Stimulated activated CD4-positive, alpha-beta T cell treated with anti-CD3 and anti-CD28 coated beads, TNF-alpha, amount 100 ng/mL, for 48 hours (primary cell): ENCODE measurements at places on chromosomes 2 and 18.

GRCh38 chr2:47336259-47337238 lies 66.4 kb upstream of the MSH2 start:
- no peak for DNase-seq

GRCh38 chr2:139201516-139201915 lies 421.3 kb upstream of the NXPH2 start:
- DNase-seq: no peak

DNA sequence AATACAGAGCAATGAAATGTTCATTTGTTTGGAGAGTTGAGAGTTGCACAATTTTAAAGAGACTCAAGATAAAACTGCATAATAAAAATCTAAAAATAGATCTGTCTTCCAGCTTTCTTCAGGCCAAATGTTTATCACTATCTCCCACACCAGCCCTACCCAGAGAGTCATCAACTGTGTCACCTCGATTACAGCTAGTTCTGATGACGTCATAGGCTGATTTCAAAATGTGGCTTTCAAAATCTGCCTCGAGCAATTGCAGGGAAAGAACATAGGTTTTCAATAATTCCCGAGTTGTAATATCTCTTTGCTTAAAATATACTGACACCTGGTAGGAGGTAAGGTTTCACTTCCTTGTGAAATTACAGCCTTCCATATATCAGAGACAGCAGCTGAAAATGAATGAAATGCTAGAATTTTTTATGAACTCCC lies 677.6 kb upstream of the ID2 start:
- DNase-seq: no peak

- no peak for DNase-seq
These were observed 60.8 kb downstream of the LIMS1 start for GRCh38 chr2:108594982-108595464.

DNA sequence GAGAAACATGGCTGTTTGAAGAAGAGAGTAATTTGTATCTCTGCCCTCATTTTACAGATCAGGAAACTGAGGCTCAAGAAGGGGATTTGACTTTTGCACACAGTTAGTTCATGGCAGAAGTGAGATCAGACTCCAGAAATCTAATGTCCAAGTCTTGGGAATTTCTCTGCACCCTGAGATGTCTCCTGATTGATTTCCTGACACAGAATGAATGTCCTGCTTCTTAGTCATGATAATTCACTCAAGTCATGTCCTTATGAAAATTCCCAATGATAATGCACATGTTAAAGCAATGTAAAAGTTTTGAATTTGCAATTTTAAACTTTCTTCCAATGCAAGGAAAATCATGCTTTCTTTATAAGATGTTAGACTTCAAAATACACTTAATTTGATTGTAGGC lies 105.9 kb downstream of the ACKR3 start:
- no peak for DNase-seq

DNA sequence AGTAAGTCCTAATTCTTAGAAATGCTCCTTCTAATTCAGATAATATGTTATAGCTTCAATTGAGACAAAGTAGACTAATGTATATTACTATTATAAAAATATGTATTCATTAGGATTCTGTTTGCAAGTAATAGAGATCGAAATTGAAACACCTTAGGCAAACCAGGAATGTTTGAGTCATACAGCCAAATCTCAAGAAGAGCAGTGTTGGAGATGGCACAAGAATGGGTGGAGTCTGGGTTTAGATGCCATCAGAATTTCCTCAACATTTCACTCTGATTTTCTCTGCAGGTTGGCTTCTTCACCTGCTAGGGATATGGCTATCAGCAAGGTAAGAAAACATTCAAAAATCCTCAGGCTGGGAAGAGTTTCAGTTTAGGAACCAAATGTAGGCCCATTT lies 405.4 kb downstream of the CCDC85A start:
- DNase-seq: no peak
